Neural crest cell (in vitro differentiated cells): ENCODE measurements at places on chromosomes 1 and 21. TPM values are rescaled to one million over a fixed set of nuclear protein-coding genes. Genes with fewer than 3 reads are reported as not detected.

Gene SPRR1A
- total RNA-seq: not detected in 2 replicates

DNA sequence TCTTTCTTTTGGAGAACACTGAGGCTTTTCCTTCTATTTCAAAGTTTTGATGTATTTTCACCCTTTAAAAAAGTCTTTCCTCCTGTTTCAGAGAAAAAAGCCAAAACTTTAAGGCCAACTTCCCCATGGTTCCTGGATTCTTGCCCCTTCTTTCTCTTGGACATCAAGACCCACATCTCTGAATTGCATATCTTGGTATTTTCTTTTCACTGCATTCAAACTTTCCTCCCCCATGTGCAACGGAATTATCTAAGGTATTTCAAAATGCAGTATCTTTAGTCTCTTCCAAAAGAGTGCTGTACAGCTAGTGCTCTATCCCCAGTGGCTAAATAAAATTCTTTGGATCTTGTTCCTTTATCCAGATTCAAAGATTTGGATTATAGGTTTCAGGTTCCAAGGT is 81.1 kb upstream of the TSPAN2 start:
- no peak for DNase-seq
- H3K27me3 ChIP-seq: no peaks in the 10 kb centered on the region
- no peak overlapping the region for H3K4me3 ChIP-seq
- H3K36me3 ChIP-seq: no peaks in the 10 kb centered on the region
- H3K27ac ChIP-seq: no peak overlapping the region
- no peaks in the 10 kb centered on the region for H3K4me1 ChIP-seq

Gene CCDC190
- total RNA-seq: not detected in 2 replicates

GRCh38 chr1:2324553-2325366 is 66.6 kb downstream of the MORN1 start:
- peaks cover 3% of the 10 kb centered on the region for H3K36me3 ChIP-seq
- peaks cover 6% of the 10 kb centered on the region for H3K4me1 ChIP-seq
- DNase-seq: no peak
- peaks cover 21% of the 10 kb centered on the region for H3K27me3 ChIP-seq

- no peak overlapping the region for H3K27ac ChIP-seq
- H3K4me1 ChIP-seq: no peaks in the 10 kb centered on the region
- H3K36me3 ChIP-seq: no peaks in the 10 kb centered on the region
- DNase-seq: no peak
- no peak overlapping the region for H3K4me3 ChIP-seq
These were observed 98.3 kb downstream of the DUSP10 start for GRCh38 chr1:221643404-221644144.

DNA sequence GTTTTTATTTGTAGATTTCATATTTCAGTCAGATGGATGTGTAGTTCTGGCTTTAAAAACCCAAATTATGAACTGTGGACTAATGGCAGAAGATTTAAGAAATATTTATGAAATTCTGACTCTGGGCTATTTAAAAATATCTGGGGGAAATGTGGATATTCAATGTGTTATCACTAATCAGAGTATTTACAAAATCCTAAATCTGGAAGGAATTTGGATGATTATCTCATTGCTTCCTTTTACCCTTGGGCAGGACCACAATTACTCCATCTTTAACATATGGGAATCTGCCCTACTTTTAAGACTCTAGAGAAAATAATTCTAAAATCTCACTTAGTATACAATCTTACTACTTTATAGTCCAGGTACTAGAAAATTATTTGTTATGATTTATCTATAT is 203.2 kb downstream of the PDE4B start:
- no peaks in the 10 kb centered on the region for H3K36me3 ChIP-seq
- peaks cover 34% of the 10 kb centered on the region for H3K4me1 ChIP-seq
- H3K27me3 ChIP-seq: no peaks in the 10 kb centered on the region
- H3K27ac ChIP-seq: no peak overlapping the region
- H3K4me3 ChIP-seq: no peak overlapping the region

Gene PCP4L1
- 0.16 and 0.20 TPM in 2 replicates for total RNA-seq

DNA sequence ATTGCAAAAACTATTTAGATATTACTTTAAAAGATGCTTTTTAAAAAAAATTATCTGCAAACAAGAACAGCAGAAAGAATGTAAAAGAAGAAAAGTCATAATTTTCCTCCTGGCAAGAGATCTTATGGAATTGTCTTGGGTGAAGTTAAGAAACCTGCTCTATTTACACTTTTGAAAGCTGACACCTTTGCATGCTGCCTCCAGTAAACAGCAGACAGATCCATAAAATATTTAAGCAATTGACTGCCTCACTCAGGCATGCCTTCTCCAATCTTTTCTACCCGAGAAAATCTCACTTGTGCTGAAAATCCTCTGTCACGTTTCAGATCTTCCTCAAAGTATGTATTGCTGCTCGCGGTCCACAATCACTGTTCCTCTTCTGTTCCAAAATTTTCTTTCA is 107.9 kb upstream of the ZP4 start:
- no peak overlapping the region for H3K27ac ChIP-seq
- H3K27me3 ChIP-seq: no peaks in the 10 kb centered on the region
- no peak overlapping the region for H3K4me3 ChIP-seq
- no peak for DNase-seq
- no peaks in the 10 kb centered on the region for H3K36me3 ChIP-seq

DNA sequence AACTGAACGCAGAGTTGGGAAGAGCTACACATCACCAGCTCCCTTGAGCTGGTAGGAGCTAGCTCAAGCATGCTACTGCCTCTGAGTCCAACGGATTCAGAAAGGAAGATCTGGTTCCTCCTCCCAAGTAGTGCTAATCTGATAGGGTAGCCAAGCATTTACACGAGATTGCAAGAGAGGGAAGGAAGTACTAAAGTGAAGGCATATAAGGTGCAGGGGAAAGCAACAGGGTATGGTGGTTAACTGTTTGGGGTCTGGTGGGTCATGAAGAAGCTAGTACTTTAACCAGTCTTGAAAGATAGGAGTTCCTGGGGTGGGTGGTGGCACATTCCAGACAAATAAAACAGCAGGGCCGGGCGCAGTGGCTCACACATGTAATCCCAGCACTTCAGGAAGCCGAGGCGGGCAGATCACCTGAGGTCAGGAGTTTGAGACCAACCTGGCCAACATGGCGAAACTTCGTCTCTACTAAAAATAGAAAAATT is 20.2 kb upstream of the ZNF436 start:
- no peaks in the 10 kb centered on the region for H3K36me3 ChIP-seq
- H3K4me1 ChIP-seq: peaks cover 21% of the 10 kb centered on the region
- peaks cover 4% of the 10 kb centered on the region for H3K27me3 ChIP-seq
- no peak overlapping the region for H3K27ac ChIP-seq
- no peak overlapping the region for H3K4me3 ChIP-seq
- no peak for DNase-seq

GRCh38 chr1:37162059-37162458 is 127.7 kb upstream of the GRIK3 start:
- H3K4me1 ChIP-seq: peaks cover 6% of the 10 kb centered on the region
- no peaks in the 10 kb centered on the region for H3K36me3 ChIP-seq
- peaks cover 40% of the 10 kb centered on the region for H3K27me3 ChIP-seq
- no peak overlapping the region for H3K27ac ChIP-seq
- no peak overlapping the region for H3K4me3 ChIP-seq

Gene CDK11B
- total RNA-seq: 32.1 and 34.1 TPM in 2 replicates

GRCh38 chr1:198238121-198238520 is 81.3 kb downstream of the NEK7 start:
- peaks cover 12% of the 10 kb centered on the region for H3K4me1 ChIP-seq
- H3K27me3 ChIP-seq: no peaks in the 10 kb centered on the region
- H3K27ac ChIP-seq: no peak overlapping the region
- DNase-seq: no peak

DNA sequence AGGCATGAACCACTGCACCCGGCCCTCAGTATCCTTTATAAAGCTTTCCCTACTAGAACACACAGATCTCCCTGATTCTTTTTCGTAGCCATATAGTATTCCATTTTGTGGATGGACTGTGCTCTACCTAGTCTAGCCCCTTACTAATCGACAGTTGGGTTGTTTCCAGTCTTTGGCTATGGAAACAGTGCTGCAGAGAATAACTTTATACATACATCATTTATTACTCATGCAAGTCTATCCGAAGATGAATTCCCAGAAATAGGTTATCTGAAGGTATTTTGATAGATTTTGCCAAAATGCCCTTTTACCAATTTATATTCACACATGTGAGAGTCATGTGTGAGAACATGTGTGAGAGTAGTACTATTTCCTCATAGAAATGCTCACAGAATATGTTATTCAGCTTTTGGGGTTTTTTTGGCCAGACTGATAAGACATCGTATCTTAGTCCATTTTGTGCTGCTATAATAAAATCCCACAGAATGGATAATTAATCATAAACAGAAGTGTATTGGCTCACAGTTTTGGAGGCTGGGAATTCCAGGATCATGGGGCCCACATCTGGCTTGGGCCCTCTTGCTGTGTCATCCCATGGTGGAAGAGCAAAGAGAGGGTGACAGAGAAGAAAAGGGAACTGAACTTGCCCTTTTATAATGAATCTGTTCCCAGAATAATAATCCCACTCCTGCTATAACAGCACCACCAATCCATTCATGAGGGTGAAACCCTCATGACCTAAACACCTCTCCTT is 17.3 kb upstream of the FGR start:
- peaks cover 39% of the 10 kb centered on the region for H3K4me1 ChIP-seq
- H3K27me3 ChIP-seq: no peaks in the 10 kb centered on the region
- H3K4me3 ChIP-seq: no peak overlapping the region
- DNase-seq: no peak
- no peaks in the 10 kb centered on the region for H3K36me3 ChIP-seq

GRCh38 chr1:208117826-208118225 is 126.4 kb downstream of the PLXNA2 start:
- no peaks in the 10 kb centered on the region for H3K27me3 ChIP-seq
- no peak for DNase-seq
- H3K27ac ChIP-seq: no peak overlapping the region
- no peak overlapping the region for H3K4me3 ChIP-seq
- no peaks in the 10 kb centered on the region for H3K36me3 ChIP-seq

DNA sequence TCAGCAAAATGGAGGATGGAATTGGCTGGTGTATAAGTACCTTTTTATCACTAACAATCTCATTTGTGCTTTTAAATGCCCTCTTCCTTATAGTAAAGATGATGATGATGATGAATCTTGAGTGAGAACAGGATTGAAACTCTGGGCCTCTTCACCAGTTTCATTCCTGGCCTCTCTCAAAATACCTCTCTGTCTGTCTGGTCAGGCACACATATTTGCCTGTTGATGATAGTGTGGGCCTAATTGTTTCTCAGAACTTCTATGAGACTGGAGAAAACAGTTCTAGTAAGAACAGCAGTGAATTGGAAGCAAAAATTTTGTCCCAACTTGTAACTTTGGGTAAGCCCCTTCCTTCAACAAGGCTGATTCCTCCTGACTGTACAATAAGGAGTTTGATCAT is 94.4 kb upstream of the RGS4 start:
- no peaks in the 10 kb centered on the region for H3K4me1 ChIP-seq
- H3K27me3 ChIP-seq: no peaks in the 10 kb centered on the region
- no peaks in the 10 kb centered on the region for H3K36me3 ChIP-seq

- H3K27ac ChIP-seq: no peak overlapping the region
- H3K4me1 ChIP-seq: peaks cover 14% of the 10 kb centered on the region
- H3K4me3 ChIP-seq: no peak overlapping the region
These were observed 38.2 kb downstream of the TIAM1 start for GRCh38 chr21:31305888-31306287.

- H3K27me3 ChIP-seq: peaks cover 16% of the 10 kb centered on the region
- H3K4me1 ChIP-seq: no peaks in the 10 kb centered on the region
- DNase-seq: no peak
- H3K4me3 ChIP-seq: no peak overlapping the region
- H3K27ac ChIP-seq: no peak overlapping the region
These were observed 67.7 kb downstream of the MATN1 start for GRCh38 chr1:30655672-30656071.

- no peak overlapping the region for H3K4me3 ChIP-seq
- peaks cover 58% of the 10 kb centered on the region for H3K27me3 ChIP-seq
- no peaks in the 10 kb centered on the region for H3K36me3 ChIP-seq
- no peak for DNase-seq
These were observed 20.7 kb upstream of the HPCAL4 start for GRCh38 chr1:39711966-39712340.
